MG63 (cell line): ENCODE measurements at places on chromosomes 3 and 15. TPM values are rescaled to one million over a fixed set of nuclear protein-coding genes. Genes with fewer than 3 reads are reported as not detected.

Gene LSMEM2
- total RNA-seq = not detected in 2 replicates

Gene SLC38A3
- not detected in 2 replicates for total RNA-seq

Gene RAB43
- total RNA-seq = 10.7 and 13.6 TPM in 2 replicates

Gene RNF123
- 8.5 TPM in 2 replicates for total RNA-seq
